ACHN (cell line): ENCODE measurements at places on chromosomes 5 and 9.

- DNase-seq = no peak
Measured at GRCh38 chr5:89893546-89893945, 516.0 kb downstream of the CETN3 start.

- no peak for DNase-seq
Measured at GRCh38 chr9:99633265-99633664, 188.4 kb upstream of the NR4A3 start.

- no peak for DNase-seq
Measured at GRCh38 chr5:77973253-77973609, 197.1 kb upstream of the TBCA start.

DNA sequence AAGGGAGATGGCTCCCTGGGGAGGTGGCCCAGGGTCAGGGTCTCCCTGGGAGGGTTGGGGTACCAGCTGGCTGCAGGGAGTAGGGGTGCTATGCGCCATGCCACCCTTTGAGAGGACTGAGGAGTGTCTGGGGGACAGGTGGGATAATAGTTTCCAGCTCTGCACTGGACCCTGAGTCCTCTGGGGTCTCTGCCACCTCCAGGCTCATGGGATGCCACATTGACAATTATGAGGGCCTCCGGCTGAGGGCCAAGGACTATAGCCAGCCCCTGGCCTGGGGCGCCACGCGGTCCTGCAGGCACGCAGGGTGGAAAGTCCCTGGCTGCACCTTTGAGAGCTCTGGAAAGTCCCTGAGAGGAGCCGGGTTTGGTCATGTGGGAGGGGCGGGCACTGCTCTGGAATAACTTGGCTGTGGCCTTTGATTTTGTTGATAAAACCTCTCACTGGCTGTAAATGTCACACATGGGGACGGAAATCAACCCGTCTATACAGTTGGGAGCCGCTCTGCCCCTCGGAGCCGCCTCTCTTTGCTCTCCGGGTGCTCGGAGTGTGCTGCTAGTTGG, 16.0 kb downstream of the TRAF2 start:
- peak; percentile 75 for DNase-seq

- no peak for DNase-seq
Measured at GRCh38 chr9:98970532-98971041, 26.9 kb downstream of the COL15A1 start.

DNA sequence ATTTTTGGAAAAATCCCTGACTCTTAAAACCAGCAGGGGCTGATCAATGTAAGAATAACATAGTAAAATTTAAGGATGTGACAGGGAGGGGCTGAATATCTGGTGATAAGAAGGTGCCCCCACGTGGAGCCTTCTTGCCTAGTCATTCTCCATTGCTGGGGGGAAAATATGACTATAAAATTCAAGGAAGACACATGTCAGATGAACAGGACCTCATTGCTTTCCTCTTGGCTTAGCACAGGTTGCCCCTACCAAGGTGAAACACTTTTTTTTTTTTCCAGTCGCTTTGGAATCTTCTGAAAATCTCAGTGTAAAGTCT, 310.9 kb downstream of the EFNA5 start:
- peak; percentile 8 for DNase-seq

GRCh38 chr5:74099538-74100267, 473.7 kb downstream of the ARHGEF28 start:
- DNase-seq = no peak

- no peak for DNase-seq
Measured at GRCh38 chr9:126614455-126615244, 922 bp downstream of the LMX1B start.

DNA sequence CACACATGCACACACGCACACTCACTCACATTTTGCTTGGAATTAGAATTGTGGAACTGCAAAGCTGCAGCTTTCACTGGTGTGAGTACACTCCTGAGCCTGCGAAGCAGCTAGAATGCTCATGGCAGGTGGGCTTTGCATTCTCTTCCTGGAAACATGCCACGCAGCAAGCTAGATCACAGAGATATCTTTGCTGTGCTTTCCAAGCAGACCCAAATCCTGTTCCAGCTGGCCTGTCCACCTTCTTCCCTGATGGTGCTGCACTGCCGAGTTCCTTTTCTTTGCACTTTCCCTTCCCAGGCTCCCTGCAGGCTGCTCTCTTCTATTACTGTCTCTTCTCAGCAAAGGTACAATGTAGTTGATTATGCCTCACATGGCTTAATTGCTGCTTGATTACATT, 92.7 kb upstream of the CKMT2 start:
- no peak for DNase-seq

GRCh38 chr9:4973246-4973645, 11.8 kb upstream of the JAK2 start:
- no peak for DNase-seq

- DNase-seq = no peak
Measured at GRCh38 chr9:37011530-37011929, 22.5 kb downstream of the PAX5 start.

DNA sequence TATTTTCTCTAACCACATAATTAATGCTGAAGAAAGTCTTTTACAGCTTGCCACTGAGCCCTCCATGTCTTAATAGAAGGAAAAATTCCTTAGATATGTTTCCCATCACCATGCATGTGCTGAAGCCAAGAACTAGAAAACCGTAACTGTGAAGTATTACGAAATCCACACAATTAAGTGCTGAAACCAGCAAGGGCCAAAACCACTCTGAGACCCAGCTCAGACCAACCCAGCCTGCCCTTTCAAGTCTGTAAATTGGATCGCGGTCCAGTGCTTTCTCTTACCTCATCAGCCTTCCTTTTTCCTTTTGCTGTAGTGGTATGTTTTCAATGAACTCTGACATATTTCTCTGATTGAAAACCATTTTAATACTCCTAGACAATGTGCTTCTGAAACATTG, 26.3 kb downstream of the SEMA5A start:
- DNase-seq = no peak

- DNase-seq = no peak
Measured at GRCh38 chr5:104421431-104421830, 858.8 kb upstream of the NUDT12 start.

- no peak for DNase-seq
Measured at GRCh38 chr5:143713047-143714003, 98.6 kb upstream of the HMHB1 start.

GRCh38 chr5:169013846-169014245, 287.1 kb downstream of the SLIT3 start:
- DNase-seq = no peak

GRCh38 chr5:133565993-133566392, 46.3 kb downstream of the FSTL4 start:
- DNase-seq = peak; percentile 31

- DNase-seq = no peak
Measured at GRCh38 chr9:89792189-89793123, 187.6 kb downstream of the GADD45G start.

DNA sequence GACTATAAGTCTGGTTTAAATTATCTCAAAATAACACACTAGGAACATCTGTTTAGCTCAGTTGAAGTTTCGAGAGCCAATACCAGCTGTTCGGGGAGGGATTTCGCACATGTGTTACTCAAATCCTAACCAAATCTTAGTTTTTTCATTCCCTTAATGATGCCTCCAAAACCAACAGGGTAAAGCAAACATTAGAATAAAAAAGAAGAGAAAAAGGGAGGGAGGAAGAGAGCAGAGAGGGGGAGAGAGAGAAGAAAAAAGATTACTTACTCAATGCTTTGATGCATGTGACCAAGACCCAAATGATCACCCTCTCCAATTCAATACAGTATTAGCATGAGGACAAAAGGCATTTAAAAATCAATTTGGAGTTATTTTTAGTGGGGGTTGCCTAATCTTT, 86.0 kb upstream of the NR5A1 start:
- DNase-seq = no peak

GRCh38 chr5:37836592-37837413, 3.0 kb downstream of the GDNF start:
- no peak for DNase-seq

DNA sequence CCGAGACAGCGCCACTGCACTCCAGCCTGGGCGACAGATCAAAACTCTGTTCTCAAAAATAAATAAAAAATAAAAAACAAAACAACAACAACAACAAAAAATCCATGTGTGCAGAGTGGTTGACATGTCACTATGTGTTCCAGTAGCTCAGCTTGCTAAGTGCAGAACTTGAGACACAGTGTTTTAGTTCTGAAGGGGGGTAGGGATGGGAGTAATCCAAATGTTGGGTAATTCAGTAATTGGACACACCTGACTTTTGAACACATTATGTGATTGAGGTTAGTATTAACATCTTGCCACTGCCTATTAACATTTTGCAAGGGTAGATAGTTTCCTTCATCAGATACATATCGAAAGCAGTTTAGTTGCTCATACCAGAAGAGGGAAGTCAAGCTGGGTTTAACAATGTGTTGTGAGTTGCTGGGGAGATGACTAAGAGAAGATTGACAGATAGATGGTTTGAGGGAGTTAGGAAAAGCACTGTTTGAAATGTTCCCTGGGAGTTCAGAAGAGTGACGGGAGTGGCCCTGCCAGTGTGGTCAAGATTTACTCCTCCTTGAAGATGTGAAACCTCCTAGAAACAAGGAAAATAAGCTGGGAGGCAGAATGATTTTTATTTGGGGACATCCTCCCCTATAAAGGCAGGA, 928 bp downstream of the HACD4 start:
- no peak for DNase-seq

DNA sequence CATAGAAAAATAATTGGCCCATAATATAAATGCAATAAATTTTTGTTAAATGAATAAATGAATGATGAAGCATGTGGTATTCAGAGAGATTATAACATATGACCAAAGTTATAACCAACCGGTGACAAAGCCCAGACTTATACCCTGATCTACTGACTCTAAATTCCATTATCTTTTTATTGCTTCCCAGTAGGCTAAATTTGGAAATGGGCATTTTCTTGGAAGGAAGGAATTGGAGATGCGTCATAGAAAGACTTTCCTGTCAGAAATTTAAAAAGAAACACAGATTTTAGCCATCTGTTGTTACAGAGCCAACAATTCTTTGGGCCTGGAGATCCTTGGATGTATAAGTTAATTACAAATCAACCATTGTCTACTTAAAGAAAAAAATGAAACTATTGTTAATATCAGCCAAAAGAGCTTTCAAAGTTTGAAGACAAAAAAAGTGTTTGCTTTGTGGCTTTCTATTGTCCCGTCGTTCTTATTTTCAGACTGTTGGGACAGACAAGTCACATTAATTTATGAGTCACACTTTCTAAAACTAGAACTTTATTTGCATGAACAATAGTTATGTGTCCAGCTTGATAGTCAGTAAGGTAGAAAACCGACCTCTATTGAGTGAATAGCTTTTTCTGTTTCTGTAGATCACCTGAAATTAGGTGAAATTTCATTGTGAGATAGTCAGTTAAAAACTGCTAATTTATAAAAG, 428.7 kb downstream of the GABRG2 start:
- DNase-seq = no peak
